Brain (organoid and tissue), 16 donors: ENCODE measurements at places on chromosomes 11 and 22. TPM values are rescaled to one million over a fixed set of nuclear protein-coding genes. Genes with fewer than 3 reads are reported as not detected.

GRCh38 chr22:17470880-17471500 lies 92.3 kb upstream of the SLC25A18 start:
- DNase-seq, result no peak

- no peak for DNase-seq
These were observed 11.2 kb downstream of the TMEM121B start for GRCh38 chr22:17109976-17110375.

TENM4 gene
- polyA plus RNA-seq, result 15.7 TPM

DNA sequence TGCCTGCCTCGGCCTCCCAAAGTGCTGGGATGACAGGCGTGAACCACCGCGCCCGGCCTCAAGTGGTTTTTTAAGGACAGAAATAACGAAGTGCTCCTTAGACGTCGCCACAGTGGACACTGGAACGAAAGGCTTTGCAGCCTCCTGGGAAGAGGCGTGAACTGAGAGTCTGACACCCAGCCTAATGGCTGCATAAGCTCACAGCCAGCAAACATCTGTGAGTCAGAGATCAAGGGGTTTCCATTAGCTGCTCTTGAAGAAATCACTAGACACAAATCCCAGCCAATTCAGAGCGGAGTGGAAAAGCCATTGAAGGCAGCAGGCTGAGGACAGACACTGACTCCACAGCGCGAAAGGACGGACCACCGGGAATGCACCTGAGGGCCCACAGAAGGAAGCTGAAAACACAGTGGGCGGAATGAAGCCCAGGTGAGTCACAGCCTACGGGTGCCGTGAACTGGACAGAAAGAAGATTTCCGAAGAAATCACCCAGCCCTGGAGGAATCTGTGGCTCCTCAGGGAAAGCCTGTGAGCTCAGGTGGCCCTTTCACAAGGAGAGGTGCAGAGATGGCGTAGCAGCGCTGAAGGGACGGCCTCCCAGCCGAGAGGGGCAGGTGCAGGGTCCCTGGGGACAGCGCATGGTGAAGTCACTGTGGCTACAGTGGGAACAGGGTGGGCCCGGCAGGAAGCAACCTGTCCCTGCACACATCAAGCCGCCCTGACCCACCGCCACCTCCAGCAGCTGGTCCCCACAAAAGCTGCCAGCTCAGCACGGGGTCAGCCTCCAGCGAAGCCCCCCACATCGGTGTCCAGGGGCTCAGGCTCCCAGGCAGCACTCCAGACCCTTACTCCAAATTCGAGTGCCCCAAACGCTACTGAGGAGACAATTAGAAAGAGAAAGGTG lies 11.6 kb downstream of the LMNTD2 start:
- DNase-seq, result no peak

OR52N4 gene
- polyA plus RNA-seq, result not detected

DNA sequence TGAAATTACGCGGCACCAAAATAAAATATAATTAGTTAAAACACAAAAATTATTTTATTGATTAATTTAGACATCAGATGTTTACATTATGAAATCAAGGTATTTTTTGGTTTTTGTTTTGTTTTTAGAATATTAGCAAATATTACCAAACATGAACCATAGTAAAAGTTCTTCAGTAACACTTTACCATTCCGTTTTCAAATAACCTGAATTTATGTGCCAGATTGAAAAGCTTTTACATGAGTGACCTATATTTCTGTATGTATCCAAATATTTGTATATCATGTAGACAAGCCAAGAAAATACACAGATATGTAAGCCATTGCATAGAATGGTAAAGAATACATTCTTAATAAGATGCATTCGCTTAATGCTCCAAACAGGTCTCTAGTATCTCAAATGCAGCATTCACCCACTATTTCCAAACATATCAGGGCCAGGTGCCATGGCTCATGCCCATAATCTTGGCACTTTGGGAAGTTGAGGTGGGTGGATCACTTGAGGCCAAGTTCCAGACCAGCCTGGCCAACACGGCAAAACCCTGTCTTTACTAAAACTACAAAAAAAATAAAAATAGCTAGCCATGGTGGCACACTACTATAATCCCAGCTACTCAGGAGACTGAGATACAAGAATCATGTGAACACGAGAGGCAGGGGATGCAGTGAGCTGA lies 102.4 kb upstream of the SERPIND1 start:
- no peak for DNase-seq

GRCh38 chr22:49281467-49282340 lies 546.0 kb downstream of the BRD1 start:
- DNase-seq, result no peak

- no peak for DNase-seq
These were observed 10.9 kb downstream of the RELA start for GRCh38 chr11:65651589-65652510.

DNA sequence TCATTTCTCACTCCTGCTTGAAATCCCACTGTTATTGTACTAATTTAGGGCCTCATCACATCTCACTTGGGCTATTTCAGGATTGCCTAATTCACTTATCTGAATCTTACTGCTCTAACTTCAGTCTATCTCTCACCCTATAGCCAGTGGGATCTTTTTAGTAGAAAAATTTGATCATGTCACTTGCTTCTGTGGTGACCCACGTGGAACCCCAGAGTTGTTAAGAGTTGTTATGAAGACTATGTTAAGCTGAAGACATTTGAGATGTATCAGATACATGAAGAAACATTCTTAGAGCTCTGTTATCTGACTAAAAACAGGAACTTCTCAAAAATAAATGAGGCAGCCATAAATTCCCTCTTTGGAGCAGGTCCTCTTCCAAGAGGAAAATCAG lies 1375.6 kb upstream of the TENM4 start:
- DNase-seq, result no peak

DNA sequence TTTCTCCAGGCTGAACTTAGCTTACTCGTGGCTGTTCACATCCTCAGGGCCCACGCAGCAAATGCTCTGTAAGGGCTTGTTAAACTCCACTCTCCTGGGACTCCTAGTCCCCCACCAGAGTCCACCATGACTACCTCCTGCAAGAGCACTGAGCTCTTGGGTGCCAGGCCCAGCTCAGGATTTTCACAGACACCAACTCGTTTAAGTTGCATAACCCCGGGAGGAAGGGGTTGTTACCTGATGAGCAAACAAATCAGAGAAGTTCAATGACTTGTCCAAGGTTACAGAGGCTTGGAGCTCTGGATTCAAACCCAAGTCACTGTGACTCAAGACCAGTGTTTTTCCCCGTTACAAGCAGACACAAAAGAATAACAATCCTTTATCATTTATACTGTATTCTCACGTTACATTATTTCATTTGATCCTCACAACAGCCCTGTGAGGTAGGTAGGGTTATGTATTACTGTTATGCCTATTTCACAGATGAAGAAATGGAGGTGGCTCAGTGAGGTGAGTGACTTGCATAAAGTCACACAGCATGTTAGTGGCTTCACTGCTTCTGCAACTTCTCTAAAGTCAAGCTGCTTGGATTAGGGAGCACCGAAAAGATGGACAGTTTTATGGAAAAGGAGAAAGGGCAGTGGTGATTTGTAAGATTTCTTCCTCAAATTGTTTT lies 17.4 kb downstream of the KCTD21 start:
- no peak for DNase-seq

UQCR10 gene
- 195 TPM for polyA plus RNA-seq

LRRC56 gene
- 5.4 TPM for polyA plus RNA-seq

DNA sequence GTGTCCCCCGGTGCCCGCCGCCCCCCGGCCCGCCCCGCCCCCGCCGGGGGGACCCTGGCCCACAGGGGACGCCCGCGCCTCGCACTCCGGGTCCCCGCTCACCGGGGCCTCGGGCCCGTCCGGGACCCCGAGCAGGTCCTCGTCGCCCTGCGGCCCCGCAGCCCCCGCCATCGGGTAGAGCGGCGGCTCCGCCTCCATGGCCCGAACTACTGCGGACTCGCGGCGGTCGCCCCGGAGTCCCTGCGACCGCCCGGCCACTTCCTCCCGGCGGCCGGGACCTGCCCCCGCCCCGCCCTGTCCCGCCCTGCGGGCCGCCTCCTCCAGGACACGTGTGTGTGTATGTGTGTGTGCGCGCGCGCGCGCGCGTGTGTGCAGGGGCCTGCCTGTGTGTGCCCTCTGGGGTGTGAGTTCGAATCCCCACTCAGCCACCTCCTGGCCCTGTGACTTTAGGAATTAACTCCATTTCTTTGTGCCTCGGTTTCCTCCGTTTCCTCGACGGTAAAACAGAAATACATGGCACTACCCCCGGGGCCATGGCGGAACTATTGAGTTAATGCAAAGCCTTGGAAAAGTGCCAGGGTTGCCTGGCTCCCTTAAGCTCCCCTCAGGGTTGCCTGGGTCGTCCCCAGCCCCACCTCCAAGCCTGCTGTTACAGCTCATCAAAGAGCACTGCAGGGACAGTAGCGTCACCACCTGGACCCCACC lies at the start of gene UNC93B1:
TSS of gene UNC93B1 (minus strand) at position 252 of the 705 bp plus-strand sequence. CDS start at position 198, 54 bp downstream.
- peak; percentile 39 for DNase-seq

DNA sequence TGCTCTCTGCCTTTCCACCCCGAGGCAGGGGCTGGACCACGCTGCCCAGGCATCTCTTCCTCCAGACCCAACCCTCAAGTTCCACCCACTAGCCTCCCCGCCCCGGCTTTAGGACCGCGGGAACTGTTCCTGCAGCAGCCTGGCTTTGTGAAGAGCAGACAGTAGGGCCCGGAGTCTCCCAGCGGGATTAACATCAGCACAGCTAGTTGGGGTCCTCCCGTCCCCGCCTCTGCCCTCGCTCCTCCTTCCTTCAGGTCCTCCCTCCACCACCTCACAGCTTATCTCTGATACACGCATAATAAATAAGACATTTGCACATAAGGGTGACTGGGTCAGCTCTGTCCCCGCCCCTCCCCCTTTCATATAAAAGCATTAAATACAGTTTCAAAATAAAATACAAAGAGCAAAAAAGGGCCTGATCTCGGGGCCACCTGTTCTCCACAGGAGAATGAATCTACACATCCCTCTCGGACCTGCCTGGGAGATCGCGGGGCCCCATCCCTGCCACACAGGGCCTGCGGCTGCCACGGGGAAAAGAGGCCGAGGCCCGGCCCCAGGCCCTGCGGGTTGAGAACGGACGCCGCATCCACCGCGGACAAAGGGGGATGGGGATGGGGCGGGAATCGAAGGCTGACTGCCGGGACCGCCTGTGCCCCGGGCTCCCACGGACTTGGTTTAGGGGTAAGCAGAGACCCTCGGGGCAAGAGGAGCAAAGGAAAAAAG lies 6.5 kb downstream of the ZFTA start:
- peak; percentile 81 for DNase-seq

DNA sequence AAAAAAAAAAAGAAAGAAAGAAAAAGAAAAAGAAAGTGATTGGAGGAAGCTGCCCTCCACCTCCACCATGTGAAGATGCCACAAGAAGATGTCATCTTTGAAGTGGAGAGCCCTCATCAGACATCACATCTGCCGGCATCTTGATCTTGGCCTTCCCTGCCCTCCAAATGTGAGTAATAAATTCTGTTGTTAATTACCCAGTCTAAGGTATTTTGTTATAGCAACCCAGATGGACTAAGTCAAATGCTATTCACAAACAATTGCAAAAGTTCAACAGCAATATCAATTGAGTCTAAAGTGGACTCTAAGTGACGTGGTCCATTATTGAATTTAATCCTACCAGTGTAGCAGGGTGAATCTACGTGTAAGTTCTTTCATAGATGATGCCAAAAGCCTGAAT lies 55.9 kb upstream of the NUP160 start:
- no peak for DNase-seq

DNA sequence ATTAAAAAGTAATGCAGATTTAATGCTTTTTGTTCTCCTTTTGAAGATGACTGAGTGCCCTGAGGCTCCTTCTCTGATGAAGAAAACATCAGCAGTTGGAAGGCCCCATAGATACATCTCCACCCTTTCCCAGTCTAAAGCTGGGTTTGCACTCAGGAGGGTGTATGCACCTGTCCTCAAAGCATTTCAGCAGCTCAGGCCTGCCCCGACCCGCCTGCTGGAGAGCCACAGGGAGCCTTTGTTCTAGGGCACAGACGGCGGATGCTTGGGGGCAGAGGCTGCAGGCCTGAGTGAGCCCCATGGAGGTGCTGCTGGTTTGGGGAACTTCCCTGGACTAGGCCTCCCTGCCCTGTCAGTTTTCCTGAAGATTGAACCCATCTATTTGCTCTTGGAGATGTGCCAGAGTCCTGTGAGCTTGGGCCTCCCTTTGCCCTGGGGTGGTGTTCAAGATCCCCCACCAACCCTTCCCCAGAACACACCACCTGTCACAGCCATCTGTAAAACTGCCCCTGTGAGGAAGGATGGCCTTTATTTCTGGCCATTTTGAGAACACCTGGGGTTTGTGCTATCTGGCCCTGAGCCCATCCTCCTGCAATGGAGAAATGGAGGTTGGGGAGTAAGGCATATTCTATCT lies 160.0 kb downstream of the NAV2 start:
- DNase-seq, result no peak

DNA sequence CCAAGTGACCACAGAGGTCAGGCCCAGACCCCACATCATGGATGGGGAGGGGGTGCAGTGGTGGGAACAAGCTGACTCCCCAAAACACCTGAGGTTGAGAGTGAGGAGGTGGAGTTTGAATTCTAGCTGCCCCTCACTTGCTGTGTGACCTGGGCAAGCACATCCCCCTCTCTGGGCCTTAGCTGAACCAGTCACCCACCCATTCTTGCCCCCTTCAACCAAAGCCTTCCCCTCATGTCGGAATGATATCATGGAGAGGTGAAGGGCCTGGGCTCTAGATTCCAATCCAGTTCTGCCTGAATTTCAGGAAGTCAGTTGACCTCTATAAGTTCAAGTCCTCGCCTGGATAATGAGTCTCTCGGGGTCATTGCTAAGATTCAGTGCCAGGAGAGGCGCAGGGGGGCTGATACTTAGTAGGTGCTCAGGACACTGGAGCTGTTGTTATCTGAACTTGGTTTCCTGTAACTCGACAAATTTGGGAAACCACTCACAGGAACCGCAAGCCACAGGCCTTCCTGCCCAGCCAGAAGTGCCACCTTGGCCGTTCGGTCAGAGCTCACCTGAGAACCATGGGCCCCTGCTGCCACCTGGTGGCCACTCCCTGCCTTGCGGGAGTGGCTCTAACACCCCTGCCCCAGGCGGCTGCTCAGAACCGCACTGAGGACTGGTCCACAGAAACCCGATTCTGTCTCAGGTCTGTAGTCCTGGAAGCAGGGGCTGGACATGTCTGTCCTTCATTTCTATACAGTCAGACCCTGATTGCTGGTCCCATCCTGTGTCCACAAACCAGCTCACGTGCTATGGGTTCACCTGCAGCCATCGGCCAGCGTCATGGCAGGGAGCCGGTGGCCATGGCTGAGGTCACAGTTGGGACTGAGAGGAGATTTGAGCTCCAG lies 6.9 kb downstream of the CDC42EP1 start:
- peak; percentile 90 for DNase-seq

DNA sequence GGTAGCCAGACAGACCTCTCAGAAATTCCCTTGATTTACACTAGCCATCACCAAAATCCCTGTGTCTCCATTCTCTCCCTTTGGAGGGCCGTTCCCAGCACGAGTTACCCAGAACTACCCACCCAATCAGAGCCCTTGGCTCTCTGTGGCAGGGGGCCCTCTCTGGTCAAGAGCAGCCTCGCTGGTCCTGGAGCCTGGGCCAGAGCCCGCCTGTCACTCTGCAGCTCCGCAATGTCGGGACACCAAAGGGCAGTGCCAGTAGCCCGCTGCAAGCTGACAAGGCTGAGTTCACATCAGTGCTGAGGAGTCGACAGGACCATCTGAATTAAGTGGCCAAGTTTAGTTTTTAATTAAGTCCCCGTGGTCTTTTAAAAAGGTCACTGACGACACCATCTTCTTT lies 241.6 kb downstream of the ST3GAL4 start:
- no peak for DNase-seq
